ENCODE measurements at places on chromosomes 4 and X.

GRCh38 chr4:182875453-182876405 is 41.5 kb downstream of the DCTD start:
- DNase-seq, result no peak

GRCh38 chr4:10164877-10165283 is 48.3 kb upstream of the WDR1 start:
- DNase-seq, result peak; percentile 13

DNA sequence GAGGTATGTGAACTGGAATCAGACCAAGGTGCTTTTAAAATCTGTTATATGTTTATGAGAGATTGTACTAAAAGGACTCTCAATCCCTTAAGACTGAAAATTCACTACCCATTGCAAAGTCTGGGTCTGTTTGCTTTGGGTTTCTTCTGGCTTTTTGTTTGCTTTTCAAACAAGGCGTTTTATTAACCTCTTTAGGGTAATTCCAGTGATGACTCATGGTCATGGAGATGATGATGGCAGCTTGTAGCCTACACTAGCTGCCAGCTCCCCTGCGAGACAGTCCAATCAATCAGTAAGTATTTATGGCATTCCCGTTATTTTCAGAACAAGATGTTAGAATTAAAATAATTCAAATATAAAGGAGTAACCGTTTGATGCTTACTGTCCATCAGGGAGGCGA is 643.8 kb upstream of the FTHL17 start:
- DNase-seq, result no peak

- no peak for DNase-seq
These were observed 31.2 kb downstream of the LGI2 start for GRCh38 chr4:24999392-25000089.

- DNase-seq, result no peak
These were observed 2.5 kb downstream of the DDX3X start for GRCh38 chrX:41336447-41336846.

Measured in NCI-H2081 treated with DMSO at 0.1 percent for 48 hours (cell line).